ENCODE measurements at places on chromosomes 13 and 19.

DNA sequence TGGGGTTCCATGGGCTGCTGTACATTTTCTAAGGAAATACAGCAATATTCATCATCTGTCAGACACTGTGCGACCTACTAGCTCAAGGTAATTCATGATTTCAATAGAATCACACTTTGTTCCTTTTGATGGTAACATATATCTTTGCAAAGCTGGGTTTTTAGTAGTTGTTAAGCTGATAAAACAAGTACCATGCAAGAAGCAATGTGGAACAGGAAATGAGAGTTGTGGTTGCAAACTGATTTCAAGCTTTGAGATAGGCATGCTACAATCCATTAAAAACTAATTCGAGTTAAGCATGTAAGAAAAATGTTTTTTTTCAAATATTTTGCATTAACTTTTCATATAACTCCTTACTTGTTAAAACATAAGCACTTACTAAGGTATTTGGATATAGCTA is 6.8 kb upstream of the MBNL2 start:
- peak; percentile 39 for DNase-seq

GRCh38 chr19:31596751-31597150 is 247.5 kb upstream of the TSHZ3 start:
- no peak for DNase-seq

- DNase-seq: no peak
These were observed 67.6 kb downstream of the TNFRSF19 start for GRCh38 chr13:23637829-23638228.

GRCh38 chr13:94712812-94713560 is 641 bp upstream of the SOX21 start:
- DNase-seq: no peak

- DNase-seq: no peak
These were observed 15.0 kb upstream of the ZNF83 start for GRCh38 chr19:52653161-52653560.

- no peak for DNase-seq
These were observed 724.4 kb upstream of the SLITRK5 start for GRCh38 chr13:86946734-86947133.

DNA sequence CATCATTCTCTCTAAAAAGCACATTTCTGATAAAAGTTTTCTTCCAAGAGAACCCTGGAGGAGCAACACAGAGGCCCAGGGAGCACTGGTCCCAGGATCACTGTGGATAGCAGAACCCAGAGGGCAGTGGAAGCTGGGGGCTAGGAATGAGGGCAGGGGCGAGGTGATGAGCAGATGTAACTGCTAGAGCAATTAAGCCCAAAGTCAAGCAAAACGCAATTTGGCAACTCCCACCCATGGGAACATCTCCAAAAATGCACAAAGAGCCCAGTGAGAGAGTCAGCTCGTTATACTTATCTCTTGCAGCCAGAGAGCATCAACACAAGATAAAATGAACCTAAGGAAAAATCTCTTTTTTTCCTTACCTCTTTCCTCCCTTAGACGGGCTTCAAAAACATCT is 284.2 kb downstream of the TBC1D4 start:
- DNase-seq: no peak

DNA sequence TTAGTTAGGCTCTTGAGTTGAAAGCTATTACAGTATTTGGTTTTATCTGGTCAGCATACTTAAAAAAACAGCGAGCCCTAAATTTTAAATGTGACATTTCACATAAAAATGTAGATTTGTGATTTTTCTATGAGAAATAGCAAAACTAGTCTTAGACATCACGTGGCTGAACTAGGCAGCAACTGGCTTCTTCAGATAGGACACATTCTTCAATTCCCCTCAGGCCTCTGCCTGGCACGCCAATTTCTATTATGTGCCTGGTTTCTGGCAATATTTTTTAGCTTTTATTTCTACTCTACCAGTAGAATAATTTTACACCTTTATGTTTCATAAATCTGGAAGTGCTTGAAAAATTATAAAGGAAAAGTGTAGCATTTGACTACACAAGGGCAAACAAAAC is 433.7 kb downstream of the DIAPH3 start:
- no peak for DNase-seq

GRCh38 chr13:39956036-39956435 is 300.6 kb downstream of the COG6 start:
- DNase-seq: peak; percentile 54

GRCh38 chr13:99246100-99246499 is 12.1 kb downstream of the GPR18 start:
- DNase-seq: no peak

GRCh38 chr13:79194727-79195126 is 211.3 kb downstream of the RBM26 start:
- DNase-seq: no peak

DNA sequence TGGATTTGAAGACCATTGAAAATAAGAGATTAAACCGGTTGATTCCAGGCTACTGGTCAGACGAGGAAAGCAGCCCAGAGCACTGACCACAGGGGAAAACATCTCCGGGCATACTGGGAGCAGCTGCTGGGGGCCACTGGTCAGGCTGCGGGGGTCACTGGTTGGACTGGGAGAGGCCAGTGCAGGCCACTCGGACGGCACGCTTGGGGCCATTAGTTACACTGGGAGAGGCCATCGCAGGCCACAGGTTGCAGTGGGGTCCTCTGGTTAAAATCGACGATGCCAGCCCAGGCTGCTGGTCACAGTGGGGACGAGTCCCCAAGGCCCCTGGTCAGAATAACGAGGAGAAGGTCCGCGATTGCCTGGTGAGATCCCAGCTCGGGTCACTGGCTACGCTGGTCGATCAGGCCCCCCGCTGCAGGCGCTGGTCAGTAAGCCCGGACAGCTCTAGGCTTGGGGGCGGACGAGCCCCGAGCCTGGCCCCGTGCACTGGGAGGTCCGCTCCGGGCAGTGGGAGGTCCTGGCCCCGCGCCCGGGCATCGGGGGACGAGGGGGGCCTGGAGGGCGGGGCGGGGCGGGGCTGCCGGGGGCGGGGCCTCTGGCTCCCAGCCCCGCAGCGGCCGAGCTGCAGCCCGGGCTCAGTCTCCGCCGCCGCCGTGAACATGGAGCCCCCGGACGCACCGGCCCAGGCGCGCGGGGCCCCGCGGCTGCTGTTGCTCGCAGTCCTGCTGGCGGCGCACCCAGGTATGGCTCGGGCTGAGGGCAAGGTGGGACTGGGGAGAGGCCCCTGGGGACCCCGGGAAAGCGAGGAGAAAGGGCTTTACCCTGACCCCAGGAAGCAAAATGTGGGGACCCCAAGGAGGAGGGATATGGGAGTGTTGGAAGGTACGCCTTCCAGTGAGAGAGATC is at the start of gene BCAM:
BCAM (plus strand) TSS at position 641 of the 909 bp plus-strand sequence; CDS start at position 663, 22 bp downstream.
- no peak for DNase-seq

DNA sequence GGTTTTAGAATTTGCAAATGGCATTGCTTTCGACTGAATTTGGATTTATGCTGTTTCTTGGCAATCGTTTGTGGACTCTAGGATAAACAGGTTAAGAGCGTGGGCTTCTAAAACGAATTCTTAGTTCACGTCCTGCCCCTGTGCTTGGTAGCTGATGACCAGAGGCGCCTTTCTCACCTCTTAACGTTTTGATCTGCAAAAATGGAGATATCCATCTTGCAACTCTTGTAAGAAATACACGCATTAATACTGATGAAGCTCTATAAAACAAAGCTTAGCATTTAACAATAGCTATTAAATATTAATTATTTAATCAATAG is 580 bp upstream of the KATNAL1 start:
- no peak for DNase-seq

GRCh38 chr19:391726-392374 is 17.1 kb downstream of the C2CD4C start:
- DNase-seq: no peak

GRCh38 chr13:39516096-39516495 is 86.9 kb downstream of the LHFPL6 start:
- DNase-seq: no peak

GRCh38 chr13:113915786-113916329 is 52.0 kb upstream of the GAS6 start:
- DNase-seq: no peak

DNA sequence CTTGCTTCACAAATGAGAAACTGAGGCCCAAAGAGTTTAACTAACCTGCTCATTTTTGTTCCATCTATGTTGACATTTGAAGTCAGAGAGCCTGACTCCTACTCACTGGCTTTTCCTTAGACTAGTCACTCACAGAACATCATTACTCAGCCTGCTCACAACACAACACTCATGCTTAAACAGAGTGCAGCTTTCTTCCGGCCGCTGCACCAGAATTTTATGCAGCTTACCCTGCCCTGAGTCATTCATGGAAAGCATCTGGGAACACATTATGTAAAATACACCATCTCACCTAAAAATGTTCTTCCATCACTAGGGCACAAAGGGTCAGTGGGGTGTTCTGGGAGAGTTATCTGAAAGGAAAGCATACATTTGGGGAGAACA is 303.4 kb downstream of the SPRY2 start:
- no peak for DNase-seq

DNA sequence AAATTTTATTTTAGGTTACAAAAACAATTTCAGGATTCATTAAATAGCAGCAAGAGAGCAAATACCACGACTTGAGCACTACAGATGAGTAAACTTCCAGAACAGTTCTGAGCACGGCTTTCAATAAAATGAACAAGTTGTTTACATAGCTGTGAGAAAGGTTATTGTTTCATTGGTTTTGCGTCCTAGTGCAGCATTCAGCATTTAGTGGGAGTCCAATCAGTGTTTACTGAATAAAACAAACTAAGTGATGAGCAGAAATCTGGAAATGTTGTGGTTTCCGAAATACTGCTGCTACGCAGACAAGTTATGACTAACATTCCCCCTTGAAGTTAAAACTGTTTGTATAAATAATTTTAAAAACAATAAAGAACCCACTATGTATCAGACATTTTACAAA is 251.5 kb upstream of the STARD13 start:
- DNase-seq: peak; percentile 10

DNA sequence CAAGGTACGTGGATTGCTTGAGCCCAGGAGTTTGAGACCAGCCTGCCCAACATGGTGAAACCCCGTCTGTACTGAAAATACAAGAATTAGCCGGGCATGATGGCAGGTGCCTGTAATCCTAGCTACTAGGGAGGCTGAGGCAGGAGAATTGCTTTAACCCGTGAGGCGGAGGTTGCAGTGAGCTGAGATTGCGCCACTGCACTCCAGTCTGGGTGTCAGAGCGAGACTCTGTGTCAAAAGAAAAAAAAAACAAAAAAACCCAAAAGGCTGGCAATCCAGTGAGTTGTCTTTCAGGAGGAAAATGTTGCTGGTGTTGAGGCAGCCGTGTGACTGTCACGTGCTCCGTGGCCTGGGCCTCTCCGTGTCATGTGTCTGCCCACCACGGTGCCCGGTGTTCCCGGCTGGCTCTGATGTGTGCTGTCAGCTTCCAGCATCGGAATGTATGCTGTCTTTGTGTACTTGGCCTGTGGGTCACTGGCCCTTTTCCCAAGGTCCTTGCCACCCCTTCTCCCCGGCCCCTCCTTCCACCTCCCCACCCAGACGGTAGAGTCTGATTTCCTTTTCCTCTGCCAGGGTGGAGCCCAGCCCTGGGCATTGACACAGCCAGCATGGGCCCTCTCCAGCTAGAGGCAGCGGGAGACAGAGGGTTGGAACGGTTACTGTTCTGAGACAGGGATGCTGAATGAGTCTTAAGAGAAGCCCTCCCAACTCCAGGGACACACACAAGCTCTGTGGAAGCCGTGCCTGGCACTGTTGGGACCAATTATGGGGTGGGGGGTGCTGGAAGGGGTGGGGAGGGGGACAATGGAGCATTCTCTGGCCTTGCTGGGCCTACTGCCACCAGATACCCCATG is 7.2 kb upstream of the TUBB4A start:
- no peak for DNase-seq

GRCh38 chr13:113990321-113990837 is 16.5 kb upstream of the C13orf46 start:
- DNase-seq: no peak

- DNase-seq: no peak
These were observed 1220.5 kb downstream of the PCDH17 start for GRCh38 chr13:58852076-58852475.

DNA sequence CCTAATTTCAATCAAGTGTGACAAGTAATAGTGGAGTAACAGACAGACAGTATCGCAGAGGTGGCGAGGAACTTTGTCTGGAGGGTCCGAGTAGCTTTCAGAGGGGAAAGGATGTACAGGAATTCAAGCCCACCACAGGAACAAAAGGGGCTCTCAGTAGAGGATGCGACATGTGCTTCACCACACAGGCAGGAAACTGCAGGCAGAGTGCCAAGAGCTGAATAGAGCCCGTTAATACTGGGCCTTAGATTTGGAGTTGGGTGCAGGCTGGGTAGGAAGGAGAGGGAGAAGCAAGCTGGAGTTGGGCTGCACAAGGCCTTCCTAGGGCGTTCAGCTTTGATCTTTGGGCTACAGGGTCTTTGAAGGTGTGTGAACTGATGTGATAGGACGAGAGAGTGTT is 1.2 kb downstream of the CCDC70 start:
- DNase-seq: no peak

- no peak for DNase-seq
These were observed 543.3 kb upstream of the SPRY2 start for GRCh38 chr13:80884056-80884785.

Data from CD4-positive, alpha-beta T cell treated with Interleukin-4 for 4 hours (primary cell).